ENCODE measurements at places on chromosomes 6 and 20. TPM values are rescaled to one million over a fixed set of nuclear protein-coding genes. Genes with fewer than 3 reads are reported as not detected.

DNA sequence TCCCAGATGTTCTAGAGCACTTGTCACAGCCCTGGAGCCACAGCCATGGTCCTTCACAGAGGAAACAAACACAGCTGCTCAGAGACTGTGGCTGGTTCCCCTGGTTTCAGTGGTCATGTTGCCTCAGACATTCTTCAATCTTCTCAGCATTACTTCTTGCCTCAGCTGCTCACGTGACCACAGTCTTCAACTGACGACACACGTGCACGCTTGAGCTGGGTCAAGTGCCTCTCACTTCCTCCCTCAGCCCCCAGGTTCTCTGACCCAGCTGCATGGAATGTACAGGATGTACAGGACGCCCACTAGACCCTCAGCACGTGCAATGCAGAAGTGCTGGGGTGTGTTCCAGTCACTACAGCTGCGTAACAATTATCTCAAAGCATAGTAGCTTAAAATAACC is 159.8 kb upstream of the GGTLC1 start:
- H3K4me3 ChIP-seq, result no peak overlapping the region
- DNase-seq, result no peak
- peaks cover 13% of the 10 kb centered on the region for H3K4me1 ChIP-seq
- no peaks in the 10 kb centered on the region for H3K36me3 ChIP-seq
- no peaks in the 10 kb centered on the region for H3K27me3 ChIP-seq

GRCh38 chr6:115362234-115362633 is 698.5 kb downstream of the FRK start:
- DNase-seq, result no peak
- H3K36me3 ChIP-seq, result no peaks in the 10 kb centered on the region
- H3K4me1 ChIP-seq, result no peaks in the 10 kb centered on the region
- H3K27me3 ChIP-seq, result no peaks in the 10 kb centered on the region

GRCh38 chr6:166257911-166258318 is 50.3 kb downstream of the PRR18 start:
- H3K4me1 ChIP-seq, result no peaks in the 10 kb centered on the region
- no peak overlapping the region for H3K4me3 ChIP-seq

DNA sequence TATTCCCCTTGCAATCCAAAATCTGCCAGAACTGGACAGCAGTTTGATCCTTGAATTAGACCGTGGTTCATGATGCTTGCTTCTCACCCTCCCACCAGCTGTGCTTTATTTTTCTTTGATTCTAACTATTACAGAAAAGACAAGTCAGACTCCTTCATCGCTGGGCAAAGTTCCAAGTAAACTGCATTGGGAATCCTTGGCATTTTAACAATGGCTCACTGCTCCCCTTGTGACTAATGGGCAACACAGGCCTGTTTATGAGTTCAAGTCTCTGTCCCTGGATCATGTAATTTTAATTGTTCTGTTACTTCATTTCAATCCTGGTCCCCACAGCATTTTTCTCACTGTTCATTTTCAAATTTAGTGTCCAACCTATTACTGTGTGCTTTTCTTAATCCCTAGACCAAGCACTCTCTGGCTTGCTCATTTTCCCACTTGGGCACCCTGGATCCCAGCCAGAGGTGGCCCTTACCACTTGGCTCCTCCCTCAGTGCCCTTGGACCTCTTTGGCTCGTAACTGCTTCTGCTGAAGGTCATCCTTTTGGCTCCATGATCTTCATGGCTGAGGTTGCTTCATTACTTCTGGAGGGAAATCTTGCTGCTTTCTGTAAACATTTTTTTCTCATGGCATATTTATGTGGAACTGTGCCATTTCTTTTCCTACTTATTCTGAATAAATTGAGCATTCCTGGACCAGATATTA is 32.8 kb downstream of the PSMB9 start:
- no peaks in the 10 kb centered on the region for H3K36me3 ChIP-seq
- no peak overlapping the region for H3K4me3 ChIP-seq
- H3K27ac ChIP-seq, result no peak overlapping the region

ADGB gene
- not detected for polyA plus RNA-seq

CDC40 gene
- 10.2 TPM for polyA plus RNA-seq

DNA sequence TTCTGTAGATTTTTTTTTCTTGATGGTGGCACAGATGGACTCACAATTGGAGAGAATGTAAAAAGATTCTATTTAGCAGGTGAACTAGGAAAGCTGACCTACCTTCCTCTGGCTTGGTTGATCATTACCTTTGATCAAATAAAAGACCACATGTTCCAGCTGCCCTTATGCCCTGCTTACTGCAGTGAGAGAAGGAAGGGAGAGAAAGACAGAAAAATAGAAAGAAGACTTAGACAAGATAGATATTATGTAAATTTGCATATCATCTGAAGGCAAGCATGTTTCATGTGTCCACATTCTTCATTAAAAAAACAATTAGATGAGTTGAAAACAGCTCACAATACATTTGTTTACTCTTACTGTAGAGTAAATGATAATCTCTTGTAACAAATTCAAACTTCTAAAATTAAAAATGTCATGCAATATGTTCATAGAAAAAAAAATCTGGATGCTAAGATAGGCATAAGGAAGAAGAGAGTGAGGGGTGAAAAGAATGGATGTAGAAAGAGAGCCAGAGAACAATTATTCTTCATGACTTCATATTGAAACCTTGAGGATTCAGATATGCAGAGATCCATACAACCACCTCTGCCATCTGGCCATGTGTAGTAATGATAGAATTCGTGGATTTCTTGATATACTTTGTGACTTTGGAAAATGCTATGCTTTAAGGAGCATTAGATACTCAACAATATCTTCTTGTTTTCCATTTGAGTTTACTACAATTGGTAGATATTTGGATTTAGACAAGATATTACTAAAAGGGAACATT is 71.7 kb downstream of the RFX6 start:
- no peaks in the 10 kb centered on the region for H3K27me3 ChIP-seq
- peaks cover 4% of the 10 kb centered on the region for H3K4me1 ChIP-seq
- no peak for DNase-seq
- H3K4me3 ChIP-seq, result no peak overlapping the region
- no peaks in the 10 kb centered on the region for H3K36me3 ChIP-seq

DNA sequence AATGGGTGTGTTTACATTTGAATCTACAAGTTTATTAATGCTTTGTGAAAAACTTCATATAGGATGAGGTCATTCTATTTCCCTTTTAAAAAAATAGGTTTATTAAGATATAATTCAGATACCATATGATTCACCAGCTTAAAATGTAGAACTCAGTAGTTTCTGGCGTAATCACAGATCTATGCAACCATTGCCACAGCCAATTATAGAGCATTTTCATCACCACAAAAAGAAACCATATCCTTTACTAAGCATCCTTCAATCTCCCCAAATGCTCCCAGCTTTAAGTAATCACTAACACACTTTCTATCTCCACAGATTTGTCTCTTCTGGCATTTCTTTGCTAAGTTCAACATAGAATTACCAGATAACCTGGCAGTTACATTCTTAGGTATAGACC is 137.2 kb downstream of the PTPRT start:
- H3K27me3 ChIP-seq, result no peaks in the 10 kb centered on the region
- H3K4me1 ChIP-seq, result no peaks in the 10 kb centered on the region
- H3K27ac ChIP-seq, result no peak overlapping the region
- H3K36me3 ChIP-seq, result no peaks in the 10 kb centered on the region
- no peak overlapping the region for H3K4me3 ChIP-seq

GRCh38 chr6:148271711-148272439 is 70.8 kb upstream of the SASH1 start:
- no peaks in the 10 kb centered on the region for H3K27me3 ChIP-seq
- no peak for DNase-seq
- H3K36me3 ChIP-seq, result no peaks in the 10 kb centered on the region
- H3K4me1 ChIP-seq, result peaks cover 13% of the 10 kb centered on the region
- no peak overlapping the region for H3K4me3 ChIP-seq

SLC22A16 gene
- polyA plus RNA-seq, result not detected

FAM83C gene
- 12.6 TPM for polyA plus RNA-seq

DNA sequence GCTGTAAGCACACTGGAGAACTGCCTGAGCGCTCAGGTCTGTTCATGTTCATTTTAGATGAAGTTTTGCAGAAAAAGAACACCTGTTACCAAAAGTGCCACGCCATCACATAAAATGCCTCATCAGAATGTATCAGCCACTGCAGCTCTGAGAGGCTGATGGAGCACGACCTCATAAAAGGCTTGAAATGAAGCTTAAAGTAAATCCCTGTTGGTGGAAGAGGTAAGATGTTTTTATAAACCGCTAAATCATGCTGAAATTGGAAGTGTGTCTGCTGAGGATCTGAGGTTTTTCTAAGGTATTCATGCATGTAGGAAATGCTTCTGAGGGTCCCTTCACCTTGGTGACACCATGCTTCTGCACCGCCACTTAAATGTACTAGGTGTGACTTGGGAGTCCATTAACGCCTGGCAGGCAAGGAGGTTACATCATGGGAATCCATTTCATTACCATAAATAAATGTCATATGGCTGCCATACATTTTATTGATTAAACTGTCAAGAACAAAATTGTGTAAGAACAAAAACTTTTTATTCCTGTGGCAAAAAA is 363.1 kb upstream of the AGPAT4 start:
- H3K4me1 ChIP-seq, result no peaks in the 10 kb centered on the region
- no peak for DNase-seq
- H3K4me3 ChIP-seq, result no peak overlapping the region

GRCh38 chr6:136051140-136051775 is 198.9 kb downstream of the MTFR2 start:
- DNase-seq, result no peak
- H3K27me3 ChIP-seq, result no peaks in the 10 kb centered on the region
- no peak overlapping the region for H3K4me3 ChIP-seq
- H3K36me3 ChIP-seq, result no peaks in the 10 kb centered on the region

DNA sequence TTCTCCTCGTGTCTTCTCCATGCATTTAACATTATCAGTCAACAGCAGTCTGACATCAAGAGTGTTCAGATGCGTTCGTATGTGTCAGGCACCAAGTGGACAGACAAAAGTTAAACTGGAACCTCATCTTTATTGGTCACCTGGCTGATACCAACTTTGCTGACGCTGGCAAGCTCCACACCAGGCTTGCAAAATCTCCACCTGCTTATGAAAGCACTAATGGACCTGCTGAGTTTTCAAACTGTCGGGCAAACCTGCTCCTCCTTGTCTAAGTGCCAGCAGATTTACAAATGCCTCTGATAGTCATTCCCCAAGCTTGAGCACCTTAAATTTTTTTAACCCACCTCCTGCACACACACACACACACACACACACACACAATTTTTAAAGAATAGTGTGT is 27.9 kb upstream of the DSP start:
- peaks cover 12% of the 10 kb centered on the region for H3K4me1 ChIP-seq
- H3K36me3 ChIP-seq, result no peaks in the 10 kb centered on the region
- no peak overlapping the region for H3K27ac ChIP-seq
- DNase-seq, result no peak
- H3K27me3 ChIP-seq, result no peaks in the 10 kb centered on the region

DNA sequence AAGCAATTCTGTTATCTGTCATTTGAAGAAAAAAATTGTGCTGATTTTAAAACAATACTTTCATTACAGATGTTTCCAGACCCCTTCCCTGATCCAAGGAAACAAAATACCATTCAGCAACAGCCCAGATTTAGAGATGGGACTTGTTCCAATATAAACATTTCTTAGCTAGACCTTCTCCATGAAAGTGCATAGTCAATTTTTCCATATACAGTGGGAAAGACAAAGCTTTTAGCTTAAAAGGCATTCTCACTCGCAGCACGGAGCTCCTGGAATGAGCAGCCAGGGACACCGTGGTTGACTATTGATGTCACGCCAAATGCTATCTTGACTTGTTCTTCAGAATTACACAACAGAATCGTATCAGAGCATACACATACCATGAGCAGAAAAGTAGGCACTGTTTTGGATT is 21.5 kb downstream of the LAMA4 start:
- no peaks in the 10 kb centered on the region for H3K27me3 ChIP-seq
- no peak for DNase-seq
- no peaks in the 10 kb centered on the region for H3K36me3 ChIP-seq
- H3K4me1 ChIP-seq, result peaks cover 4% of the 10 kb centered on the region
- no peak overlapping the region for H3K4me3 ChIP-seq

SPATS1 gene
- not detected for polyA plus RNA-seq

Measured in keratinocyte (primary cell).